ENCODE measurements at places on chromosomes 1 and 21.

- no peak for DNase-seq
Observed at GRCh38 chr21:23218667-23219066, 2220.5 kb downstream of the NCAM2 start.

DNA sequence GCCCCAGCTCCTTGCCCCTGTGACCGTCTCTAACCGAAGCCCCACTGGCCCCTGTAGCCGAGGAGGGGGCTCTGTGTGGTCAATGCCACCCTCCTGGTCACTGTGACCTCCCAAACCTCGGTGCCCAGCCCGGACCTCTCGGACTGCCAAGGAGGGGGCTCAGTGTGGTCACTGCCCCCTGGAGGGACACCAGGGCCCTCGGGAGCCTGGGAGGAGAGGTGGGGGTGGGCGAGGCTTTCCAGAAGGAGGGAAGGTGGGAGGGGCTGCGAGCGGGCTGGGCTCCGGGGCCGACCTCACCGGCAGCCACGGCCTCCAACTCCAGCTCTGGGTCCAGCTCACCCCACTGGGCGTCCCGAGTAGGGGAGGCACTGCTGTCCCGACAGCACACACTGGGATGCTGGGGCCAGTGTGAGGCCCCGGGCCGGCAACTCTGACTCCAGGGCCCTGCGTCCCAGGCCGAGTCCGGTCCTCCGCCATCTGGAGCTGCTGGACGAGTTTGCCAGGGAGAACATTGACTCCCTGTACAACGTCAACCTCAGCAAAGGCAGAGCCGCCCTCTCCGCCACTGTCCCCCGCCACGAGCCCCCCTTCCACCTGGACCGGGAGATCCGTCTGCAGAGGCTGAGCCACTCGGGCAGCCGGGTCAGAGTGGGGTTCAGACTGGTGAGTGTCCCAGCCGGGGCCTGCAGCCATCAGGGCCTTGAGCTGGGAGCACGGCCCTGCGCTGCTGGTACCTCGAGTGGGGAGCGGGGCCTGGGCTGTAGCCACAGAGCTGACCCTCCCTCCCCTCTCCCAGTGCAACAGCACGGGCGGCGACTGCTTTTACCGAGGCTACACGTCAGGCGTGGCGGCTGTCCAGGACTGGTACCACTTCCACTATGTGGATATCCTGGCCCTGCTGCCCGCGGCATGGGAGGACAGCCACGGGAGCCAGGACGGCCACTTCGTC lies 6.4 kb downstream of the SCNN1D start:
- DNase-seq = no peak

DNA sequence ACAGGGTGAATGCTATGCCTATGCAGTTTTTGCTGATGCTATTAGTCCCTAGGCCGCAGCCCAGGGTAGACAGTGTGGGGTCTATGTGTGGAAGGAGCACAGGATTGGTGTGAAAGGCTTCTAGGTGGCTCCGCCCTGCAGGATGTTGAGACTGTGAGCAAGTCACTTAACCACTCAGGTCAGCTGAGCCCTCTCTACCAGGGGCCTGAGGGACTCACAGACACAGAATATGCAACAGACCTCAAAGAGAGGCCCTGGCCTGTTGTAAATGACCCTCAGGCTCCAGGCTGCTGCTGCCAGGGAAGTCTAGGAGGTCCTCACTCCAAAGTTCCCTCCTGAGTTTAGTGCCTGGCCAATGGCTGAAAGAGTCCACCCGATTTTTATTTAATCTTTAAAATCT lies 11.0 kb downstream of the NHLH2 start:
- no peak for DNase-seq

GRCh38 chr1:245375789-245376460 lies 221.1 kb downstream of the KIF26B start:
- no peak for DNase-seq

- DNase-seq = no peak
Observed at GRCh38 chr1:154741327-154741726, 128.8 kb downstream of the KCNN3 start.

DNA sequence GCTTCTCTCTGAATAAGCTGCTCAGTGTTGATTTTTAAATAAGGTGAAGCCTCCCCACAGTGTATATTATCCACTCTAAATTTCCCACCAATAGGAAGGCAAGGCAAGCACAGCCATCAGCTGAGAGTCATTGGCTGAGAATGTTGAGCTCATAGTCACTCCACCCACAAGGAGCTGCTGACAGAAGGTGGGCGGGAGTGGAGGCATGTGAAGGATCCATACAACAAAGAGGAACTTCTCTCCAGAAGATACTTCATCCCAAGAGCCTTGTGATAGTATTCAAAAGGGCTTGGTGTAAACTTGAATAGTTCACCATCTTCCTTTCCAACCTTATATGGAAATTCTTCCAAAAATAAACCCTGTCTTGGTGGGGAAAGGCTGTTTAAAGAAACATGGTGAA lies 42.8 kb downstream of the SAMD13 start:
- no peak for DNase-seq

GRCh38 chr1:16372535-16373285 lies 5.7 kb downstream of the SZRD1 start:
- no peak for DNase-seq

GRCh38 chr21:45138199-45139002 lies 64.0 kb downstream of the ADARB1 start:
- DNase-seq = no peak

DNA sequence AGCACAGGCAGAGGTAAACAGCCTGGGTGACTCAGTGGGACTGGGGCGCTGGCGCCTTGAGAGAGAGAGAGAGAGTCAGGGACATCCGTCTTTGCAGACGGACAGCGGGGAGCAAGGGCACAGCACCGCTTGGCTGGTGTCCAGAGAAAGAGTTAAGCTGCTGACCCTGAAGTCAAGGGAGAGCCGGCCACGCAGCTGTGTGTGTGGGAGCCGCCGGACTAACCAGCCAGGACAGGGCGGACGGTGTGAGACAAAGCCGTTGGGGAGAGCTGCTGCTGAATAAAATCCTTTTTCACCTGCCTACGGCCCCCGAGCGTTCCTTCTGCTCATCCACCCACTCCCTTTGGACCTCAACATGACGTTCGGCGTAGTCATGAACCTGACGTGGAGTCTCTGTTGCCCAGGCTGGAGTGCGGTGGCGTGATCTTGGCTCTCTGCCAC lies 14.5 kb downstream of the CFAP74 start:
- DNase-seq = no peak

DNA sequence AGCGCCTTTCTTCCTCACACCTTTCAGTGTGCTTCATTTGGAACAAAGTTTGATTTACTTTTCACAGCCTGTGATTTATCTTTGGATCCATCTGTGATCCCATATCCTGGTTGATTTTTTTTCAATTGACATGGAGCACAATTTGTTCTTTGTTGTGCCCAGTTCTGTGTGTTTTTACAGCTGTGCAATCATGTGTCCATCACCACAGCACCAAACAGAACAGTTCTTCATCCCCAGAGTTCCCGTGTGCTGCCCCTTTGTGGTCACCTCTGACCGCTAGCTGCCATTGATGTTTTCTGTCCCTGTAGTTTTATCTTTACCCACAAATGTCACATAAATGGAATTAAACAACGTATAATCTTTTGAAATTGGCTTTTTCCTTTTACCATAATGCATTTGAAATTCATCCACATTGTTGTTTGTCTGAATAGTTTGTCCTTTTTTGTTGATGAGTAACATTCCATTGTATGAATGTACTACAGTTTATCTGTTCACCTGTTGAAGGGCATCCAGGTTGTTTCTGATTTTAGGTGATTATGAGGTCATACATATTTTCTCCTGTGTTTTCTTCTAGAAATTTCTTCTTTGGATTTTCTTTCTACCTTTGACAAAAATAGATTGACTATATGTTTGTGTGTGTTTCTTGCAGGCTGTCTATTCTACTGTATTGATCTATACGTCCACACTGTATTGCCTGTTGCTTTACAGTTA lies 17.4 kb downstream of the MIGA1 start:
- no peak for DNase-seq

DNA sequence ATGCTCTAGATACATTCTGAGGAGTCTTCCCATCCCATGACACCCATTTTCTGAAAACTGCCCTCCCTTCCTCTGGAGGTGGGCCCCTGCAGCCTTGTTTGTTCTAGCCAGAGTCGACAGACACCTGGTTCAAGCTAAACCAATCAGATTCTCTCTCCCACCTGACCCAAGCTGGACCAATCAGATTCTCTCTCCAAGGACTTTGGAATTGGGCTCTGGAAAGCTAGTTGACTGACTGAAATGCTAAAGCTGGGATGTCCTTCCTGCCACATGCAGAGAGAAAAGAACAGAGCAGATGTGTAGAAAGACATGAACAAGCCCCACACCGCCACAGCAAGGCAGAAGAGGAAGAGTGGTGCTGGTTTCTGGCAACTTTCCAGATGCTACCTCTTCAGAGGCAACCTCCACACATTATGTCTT lies 24.6 kb downstream of the ASAP3 start:
- no peak for DNase-seq

DNA sequence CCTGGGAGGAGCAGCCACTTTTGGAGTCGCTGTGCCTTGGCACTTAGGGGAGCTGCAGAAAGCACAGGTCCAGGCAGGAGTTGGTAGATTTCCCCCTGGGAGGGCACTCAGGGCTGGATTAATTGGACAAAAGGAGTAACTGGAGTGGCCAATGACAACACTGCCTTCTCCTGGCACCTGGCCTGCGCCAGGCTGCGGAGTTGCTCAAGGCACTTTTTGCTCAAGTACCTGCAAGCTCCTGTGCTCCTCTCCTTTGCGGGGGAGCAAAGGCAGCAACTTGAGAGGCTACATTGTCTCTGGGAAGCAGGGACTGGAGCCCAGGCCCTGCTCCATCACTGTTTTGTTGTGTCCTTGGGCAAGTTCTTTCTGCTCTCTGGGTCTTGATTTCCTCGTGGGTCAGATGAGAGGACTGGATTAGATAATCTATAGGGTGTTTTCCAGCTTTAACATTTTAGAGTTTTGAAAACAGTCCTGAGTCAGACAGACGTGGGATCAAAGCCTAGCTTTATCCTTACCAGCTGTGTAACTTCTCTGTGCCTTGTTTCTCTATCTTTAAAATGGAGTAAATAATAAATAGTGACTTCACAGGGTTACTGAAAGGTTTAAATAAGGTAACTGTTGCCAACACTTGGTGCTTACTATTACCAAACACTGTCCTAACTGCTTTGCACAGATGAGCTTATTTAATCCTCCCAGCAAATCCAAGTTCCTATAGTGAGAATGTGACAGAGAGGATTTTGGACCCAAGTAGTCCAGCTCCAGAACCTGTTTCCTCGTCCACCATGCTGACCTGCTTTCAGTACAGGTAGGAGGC lies 18.0 kb upstream of the GRHL3 start:
- DNase-seq = no peak

GRCh38 chr1:112575154-112575804 lies 43.7 kb downstream of the ST7L start:
- peak; percentile 72 for DNase-seq

DNA sequence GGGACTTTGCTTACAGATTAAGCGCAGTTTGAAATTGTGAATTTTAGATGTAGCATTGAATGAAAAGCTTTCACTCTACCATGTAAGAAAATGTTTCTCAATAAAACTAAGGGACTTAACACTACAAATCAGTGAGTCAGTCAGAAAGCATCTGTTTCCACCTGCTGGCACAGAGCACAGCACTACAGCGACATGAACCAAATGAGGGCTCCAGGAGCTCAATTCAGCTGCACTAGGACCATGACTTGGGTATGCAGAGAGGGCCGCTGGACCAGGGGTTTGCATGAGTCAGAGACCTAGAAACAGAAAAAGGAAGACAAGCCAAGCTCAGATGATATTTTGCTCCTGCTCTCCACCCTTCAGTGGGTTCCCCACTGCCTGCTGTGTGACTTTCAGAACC lies 5.2 kb downstream of the SUSD4 start:
- DNase-seq = no peak

DNA sequence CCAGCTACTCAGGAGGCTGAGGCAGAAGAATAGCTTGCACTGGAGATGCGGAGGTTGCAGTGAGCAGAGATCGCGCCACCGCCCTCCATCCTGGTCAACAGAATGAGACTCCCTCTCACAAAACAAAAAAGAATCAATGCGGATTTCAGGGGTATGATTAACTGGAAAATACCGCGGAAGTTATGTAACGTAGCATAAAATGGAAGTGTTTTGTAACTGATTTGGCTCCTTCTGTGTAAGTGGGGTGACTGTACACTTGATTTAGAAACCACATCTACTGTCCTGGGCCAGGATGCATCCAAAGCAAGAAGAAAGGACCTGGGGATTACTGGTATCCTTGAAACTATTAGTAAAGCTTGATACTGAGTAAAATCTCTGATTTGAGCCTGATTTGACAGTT lies 3.1 kb upstream of the VAMP4 start:
- DNase-seq = no peak

- DNase-seq = no peak
Observed at GRCh38 chr1:208231881-208232661, 12.1 kb downstream of the PLXNA2 start.

- no peak for DNase-seq
Observed at GRCh38 chr1:62232871-62233278, 38.2 kb downstream of the L1TD1 start.

DNA sequence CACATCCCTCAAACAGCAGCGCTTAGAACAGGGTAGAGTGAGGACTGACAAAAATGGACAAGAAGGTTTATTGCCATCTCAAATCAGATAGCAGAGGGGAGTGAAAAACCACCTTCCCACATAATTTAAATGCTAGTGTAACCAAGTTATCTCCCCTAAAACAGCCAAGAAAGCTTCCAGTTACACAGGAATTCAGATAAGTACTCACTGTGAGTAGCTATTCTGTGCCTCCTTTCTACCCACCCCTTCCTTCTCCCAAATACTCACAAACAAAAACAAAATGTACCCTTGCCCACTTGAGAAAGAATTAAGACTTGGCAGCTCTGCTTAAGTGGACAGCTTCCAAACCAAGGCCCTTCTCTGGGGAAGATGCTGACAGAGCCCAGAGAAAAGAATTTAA lies 9.1 kb downstream of the OTUD7B start:
- no peak for DNase-seq

- DNase-seq = no peak
Observed at GRCh38 chr1:211487672-211488208, 4.2 kb downstream of the RD3 start.

DNA sequence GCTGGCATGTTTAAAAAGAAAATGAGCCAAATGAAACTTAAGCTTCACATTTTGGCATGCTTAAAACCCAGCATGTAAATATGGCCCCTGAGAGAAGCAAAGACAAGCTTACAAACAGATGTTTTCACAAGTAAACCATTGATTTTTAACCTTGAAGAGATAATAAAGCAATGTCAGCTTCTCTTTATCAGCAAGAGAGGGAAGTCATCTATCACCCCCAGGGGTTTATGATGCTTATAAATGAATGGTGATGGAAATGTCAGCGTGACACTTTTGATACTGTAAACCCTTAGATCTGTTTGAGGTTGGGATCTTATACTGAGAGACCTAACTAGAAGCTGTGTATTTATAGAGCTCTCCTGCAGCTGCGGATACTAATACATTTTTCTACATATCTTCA lies 471.3 kb downstream of the PLA2G4A start:
- no peak for DNase-seq

Measured in BJ (cell line).